ENCODE measurements at places on chromosomes 4 and X.
A peak's percentile ranks its signal among the peaks of the same experiment; 100 is the strongest.

DNA sequence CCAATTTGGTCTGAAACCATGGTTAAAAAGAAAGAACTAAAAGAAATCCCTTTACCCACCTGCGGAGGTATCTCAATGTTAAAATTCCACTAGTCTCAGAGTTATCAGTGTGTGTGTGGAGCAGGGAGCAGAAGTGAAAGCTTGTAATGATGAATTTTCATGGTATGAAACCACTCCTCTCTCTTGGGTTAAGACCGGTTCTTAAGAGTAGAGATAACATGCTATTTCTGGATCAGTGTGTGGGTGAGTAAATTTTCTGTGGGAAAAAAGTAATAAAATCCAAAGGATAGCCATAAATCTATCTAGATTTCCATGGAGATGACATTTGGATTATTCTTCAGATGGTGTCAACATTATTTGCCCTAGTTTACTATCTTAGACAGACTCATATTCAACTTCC is 3.2 kb downstream of the FGF13 start:
- no peak overlapping the region for H3K27ac ChIP-seq
- H3K36me3 ChIP-seq: no peaks in the 10 kb centered on the region
- no peaks in the 10 kb centered on the region for H3K4me1 ChIP-seq
- no peak overlapping the region for H3K4me3 ChIP-seq
- no peak for DNase-seq

DNA sequence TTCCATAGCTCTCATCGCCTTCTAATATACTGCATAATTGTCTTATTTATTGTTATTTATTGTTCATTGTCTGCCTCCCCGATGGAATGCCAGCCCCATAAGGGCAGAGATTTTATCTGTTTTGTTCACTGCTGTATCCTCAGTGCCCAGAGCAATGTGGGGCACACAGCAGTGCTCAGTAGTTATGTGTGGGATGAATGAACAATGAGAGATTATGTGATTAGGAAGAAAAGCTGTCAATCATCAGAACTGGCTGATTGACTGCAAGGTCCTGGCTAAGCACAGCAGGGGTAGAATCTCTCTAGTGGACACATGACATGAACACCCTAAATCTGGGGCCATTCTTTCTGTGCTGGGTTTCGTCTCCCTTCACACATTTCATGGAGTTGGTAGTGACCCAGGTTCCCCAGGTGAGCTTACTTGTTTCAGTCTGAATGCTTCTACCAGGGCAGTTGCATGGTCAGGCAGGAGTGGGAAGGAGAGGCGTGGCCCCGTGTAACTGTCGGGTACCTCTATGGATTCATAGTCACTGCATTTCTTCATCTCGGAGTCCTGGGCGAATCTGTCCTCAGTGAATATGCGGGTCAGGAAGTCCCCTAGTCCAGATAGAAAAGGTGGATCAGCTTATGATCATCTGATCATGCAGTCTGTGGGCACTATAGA is 12.6 kb downstream of the PPEF2 start:
- no peaks in the 10 kb centered on the region for H3K4me1 ChIP-seq
- no peak overlapping the region for H3K4me3 ChIP-seq
- H3K27me3 ChIP-seq: peaks cover 11% of the 10 kb centered on the region

DNA sequence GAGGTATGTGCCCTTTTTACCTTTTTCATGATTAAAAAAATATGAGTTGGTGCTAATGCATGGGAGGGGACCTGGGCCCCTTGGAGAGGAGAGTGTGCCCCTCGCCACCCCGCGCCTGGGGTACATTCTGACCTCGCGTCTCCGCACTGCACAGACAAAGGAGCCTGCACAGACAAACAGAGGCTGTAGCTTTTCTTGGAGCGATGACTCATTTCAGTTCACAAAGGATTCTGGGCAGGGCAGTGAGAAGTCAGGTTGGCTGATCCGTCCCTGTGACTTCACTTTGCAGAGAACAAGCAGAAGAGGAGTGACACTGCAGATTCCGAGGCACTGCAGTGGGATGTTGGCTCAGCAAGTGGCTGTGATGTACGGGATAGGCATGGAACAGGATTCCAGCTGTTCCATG is 82.9 kb downstream of the STOX2 start:
- H3K4me1 ChIP-seq: no peaks in the 10 kb centered on the region
- H3K27me3 ChIP-seq: peaks cover 12% of the 10 kb centered on the region
- no peaks in the 10 kb centered on the region for H3K36me3 ChIP-seq
- DNase-seq: no peak

GRCh38 chr4:103496800-103497199 is 223.0 kb downstream of the TACR3 start:
- H3K4me3 ChIP-seq: no peak overlapping the region
- H3K36me3 ChIP-seq: no peaks in the 10 kb centered on the region
- H3K27me3 ChIP-seq: no peaks in the 10 kb centered on the region
- no peak overlapping the region for H3K27ac ChIP-seq
- H3K4me1 ChIP-seq: no peaks in the 10 kb centered on the region

- no peaks in the 10 kb centered on the region for H3K4me1 ChIP-seq
- peak; percentile 23 for DNase-seq
- no peaks in the 10 kb centered on the region for H3K27me3 ChIP-seq
- peak overlapping the region; percentile 52 for H3K4me3 ChIP-seq
- H3K27ac ChIP-seq: peak overlapping the region; percentile 7
Measured at GRCh38 chrX:2325076-2325784, 175.5 kb downstream of the DHRSX start.

DNA sequence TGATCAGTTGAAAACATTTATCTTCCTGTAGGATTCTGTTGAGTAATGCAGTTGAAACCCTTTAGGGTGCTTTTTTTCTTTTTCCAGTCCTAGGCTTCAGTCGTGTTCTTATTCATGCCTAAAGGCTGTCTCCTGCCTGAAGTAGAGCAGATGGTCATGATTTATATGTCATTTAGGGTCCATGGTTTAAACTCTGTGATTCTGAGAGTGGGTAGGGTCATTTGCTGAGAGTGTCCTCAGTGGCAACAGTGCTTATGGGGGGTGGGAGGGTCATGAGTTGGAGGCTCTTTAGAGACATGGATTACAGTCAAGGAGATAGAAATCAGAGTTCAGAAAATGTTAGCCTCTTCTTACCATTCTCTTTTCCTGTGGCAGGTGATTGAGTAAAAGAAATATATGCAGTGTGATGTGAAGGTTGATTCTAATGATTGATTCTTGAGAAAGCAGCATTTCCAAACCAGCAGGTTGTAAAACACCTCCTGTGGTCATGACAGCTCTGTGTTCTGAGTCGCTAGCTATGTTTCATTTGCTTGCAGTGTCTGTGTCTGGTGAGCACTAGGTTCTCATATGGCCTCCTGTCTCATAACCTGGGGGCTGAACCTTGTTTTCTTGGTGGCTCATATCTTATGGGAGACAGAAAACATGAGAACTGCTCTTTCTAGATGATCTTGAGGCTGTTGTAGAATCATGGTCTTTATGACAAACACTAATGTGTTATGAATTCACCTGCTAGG is 60.4 kb downstream of the JADE1 start:
- peak overlapping the region; percentile 73 for H3K27ac ChIP-seq
- no peak overlapping the region for H3K4me3 ChIP-seq
- DNase-seq: no peak
- H3K36me3 ChIP-seq: peaks cover 66% of the 10 kb centered on the region
- H3K4me1 ChIP-seq: peaks cover 6% of the 10 kb centered on the region

- peaks cover 52% of the 10 kb centered on the region for H3K36me3 ChIP-seq
- no peak for DNase-seq
- no peak overlapping the region for H3K4me3 ChIP-seq
Measured at GRCh38 chr4:1255699-1256098, 6.8 kb upstream of the CTBP1 start.

- H3K4me3 ChIP-seq: peak overlapping the region; percentile 40
- H3K27me3 ChIP-seq: no peaks in the 10 kb centered on the region
- H3K36me3 ChIP-seq: peaks cover 5% of the 10 kb centered on the region
- H3K27ac ChIP-seq: no peak overlapping the region
- no peak for DNase-seq
- H3K4me1 ChIP-seq: peaks cover 6% of the 10 kb centered on the region
Measured at GRCh38 chrX:103309860-103310554, 783 bp downstream of the BEX2 start.
